ENCODE measurements at places on chromosomes 7 and 10.

GRCh38 chr10:12252882-12253546 lies 57.0 kb downstream of the CDC123 start:
- ATAC-seq = no peak

- no peak for ATAC-seq
Observed at GRCh38 chr10:71094712-71095390, 117.5 kb upstream of the UNC5B start.

DNA sequence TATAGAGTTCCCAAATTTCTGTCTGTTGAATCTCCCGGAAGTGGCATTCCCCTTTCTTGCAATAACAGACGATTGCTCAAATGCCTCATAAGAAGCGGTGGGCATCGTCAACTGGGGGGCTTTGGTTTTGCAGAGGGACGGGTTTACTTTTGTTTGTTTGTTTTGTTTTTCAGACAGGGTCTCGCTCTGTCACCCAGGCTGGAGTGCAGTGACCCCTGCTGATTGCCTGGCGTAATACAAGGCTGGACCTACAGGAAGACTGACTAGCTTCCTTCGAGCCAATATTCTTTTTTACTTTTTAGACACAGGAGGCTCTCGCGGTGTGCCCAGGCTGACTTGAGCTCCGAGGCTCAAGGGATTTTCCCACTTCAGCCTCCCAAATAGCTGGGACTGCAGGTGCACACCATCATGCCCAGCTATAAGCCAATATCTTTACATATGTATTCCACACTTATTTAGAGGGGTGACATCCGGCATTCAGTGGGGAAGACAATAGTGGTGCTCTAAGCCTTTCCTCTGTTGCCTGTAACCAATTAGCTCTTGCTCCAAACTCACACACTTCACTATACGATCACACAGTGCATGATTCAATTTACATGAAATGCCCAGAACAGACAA lies 58.1 kb downstream of the FHIP2A start:
- ATAC-seq = no peak

GRCh38 chr7:121079425-121080169 lies 91.1 kb downstream of the CPED1 start:
- ATAC-seq = no peak
